ENCODE measurements at places on chromosomes 2 and 18. TPM values are rescaled to one million over a fixed set of nuclear protein-coding genes. Genes with fewer than 3 reads are reported as not detected.

GRCh38 chr2:173720306-173720705 is 244.9 kb downstream of the SP3 start:
- H3K36me3 ChIP-seq: no peaks in the 10 kb centered on the region
- no peak overlapping the region for H3K4me3 ChIP-seq
- H3K27ac ChIP-seq: no peak overlapping the region
- DNase-seq: no peak
- H3K4me1 ChIP-seq: no peaks in the 10 kb centered on the region

DNA sequence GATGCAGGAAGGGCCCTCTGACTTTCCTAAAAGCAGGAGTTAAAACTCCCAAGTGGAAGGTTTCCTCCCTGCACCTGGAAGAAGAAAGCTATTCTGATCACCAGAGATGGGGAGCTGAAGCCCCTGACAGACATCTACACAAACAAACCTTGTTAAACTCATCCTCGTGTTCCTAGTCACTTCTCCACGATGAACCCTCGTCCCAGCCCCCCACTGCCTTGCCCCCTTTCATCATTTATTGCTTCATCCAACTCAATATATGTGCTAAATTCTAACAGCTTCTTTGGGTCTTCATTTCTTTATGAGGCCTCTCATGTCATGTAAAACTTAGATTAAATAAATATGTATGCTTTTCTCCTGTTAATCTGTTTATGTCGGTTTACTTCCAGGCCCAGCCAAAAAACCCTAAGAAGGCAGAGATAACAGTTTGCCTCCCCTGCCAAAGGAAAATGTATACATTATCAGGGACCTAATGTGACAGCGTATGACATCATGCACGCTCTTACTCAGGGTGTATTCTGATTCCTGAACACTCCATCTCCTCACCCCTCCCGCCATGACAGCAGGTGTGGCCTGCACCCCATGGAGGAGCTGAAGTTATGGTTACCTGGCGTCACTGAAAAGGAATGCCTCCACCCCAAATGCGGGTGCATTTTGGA is 287.2 kb downstream of the STK39 start:
- H3K4me1 ChIP-seq: no peaks in the 10 kb centered on the region
- no peak for DNase-seq
- H3K27me3 ChIP-seq: no peaks in the 10 kb centered on the region
- H3K4me3 ChIP-seq: no peak overlapping the region

Gene EPHA4
- 6.3 TPM for total RNA-seq

DNA sequence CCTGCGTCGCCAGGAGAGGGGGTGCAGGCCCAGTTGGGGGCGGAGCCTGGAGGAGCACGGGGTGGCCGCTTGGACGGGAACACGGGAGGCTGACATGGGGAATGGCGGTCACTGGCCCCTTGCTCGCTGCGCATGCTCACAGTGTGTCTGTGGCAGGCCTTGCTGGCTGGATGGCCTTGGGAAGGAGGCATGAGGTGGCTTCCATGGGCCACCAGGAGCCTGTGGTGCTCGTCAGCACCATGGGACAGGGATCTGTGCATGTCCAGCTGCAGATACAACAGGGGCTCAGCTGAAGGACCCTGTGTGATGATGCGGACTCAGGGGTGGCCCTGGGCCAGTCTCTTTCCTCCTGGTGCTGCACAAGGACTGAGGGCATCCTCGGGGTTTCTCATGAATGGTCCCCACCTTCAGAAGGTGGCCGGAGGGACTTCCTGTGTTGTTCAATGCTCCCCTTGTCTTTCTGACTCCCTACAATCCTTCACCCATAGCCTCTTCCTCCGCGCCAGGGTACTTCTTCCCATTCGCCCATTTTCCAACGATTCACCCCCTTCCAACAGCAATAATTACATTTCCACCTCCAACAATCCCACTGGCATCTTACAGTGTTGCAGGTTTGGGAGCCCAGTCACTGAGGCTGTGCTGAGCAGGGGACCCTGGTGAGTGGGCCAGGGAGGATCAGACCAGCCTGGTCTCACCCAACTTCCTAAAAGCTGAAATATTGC is 3.4 kb upstream of the SP140L start:
- peaks cover 53% of the 10 kb centered on the region for H3K4me1 ChIP-seq
- peaks cover 16% of the 10 kb centered on the region for H3K36me3 ChIP-seq
- H3K27me3 ChIP-seq: no peaks in the 10 kb centered on the region
- no peak overlapping the region for H3K4me3 ChIP-seq
- DNase-seq: no peak

Gene ANKRD30BL
- not detected for total RNA-seq

Gene C18orf54
- 12.2 TPM for total RNA-seq

Gene ANTXR1
- total RNA-seq: not detected

DNA sequence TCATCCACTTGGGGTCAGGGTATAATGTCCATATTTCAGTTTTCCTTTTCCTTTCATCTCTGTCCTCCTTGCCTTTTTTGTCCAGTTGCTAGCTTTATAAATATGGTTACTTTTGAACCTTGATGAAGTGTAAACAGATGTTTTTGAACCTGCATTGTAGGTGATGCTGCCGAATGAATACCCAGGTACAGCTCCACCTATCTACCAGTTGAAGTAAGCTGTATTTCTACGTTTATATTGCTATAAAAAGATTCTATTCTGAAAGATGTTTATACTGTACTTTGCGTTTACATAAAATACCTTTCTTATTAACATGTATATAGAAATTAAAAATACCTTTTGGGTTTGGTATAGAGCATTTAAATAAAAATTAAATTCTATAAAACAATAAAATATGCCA is 2.2 kb downstream of the IMPACT start:
- H3K36me3 ChIP-seq: peaks cover 17% of the 10 kb centered on the region
- H3K27me3 ChIP-seq: peaks cover 2% of the 10 kb centered on the region
- no peak overlapping the region for H3K27ac ChIP-seq
- H3K4me1 ChIP-seq: peaks cover 18% of the 10 kb centered on the region
- no peak overlapping the region for H3K4me3 ChIP-seq

Gene C1QL2
- not detected for total RNA-seq

GRCh38 chr2:1976728-1977416 is 232.6 kb upstream of the PXDN start:
- H3K27me3 ChIP-seq: no peaks in the 10 kb centered on the region
- no peaks in the 10 kb centered on the region for H3K4me1 ChIP-seq
- no peak overlapping the region for H3K4me3 ChIP-seq
- DNase-seq: no peak
- H3K36me3 ChIP-seq: no peaks in the 10 kb centered on the region
